Esophagus squamous epithelium (tissue), 5 donors: ENCODE measurements at places on chromosomes 5 and 9.

- DNase-seq = no peak
Measured at GRCh38 chr9:114276908-114277821, 45.7 kb upstream of the ORM1 start.

- no peak for DNase-seq
Measured at GRCh38 chr5:1193591-1193985, 7.8 kb upstream of the SLC6A19 start.

GRCh38 chr5:10306806-10307205, 896 bp downstream of the CMBL start:
- no peak for DNase-seq

- DNase-seq = no peak
Measured at GRCh38 chr9:14260101-14260500, 53.8 kb downstream of the NFIB start.

- DNase-seq = no peak
Measured at GRCh38 chr9:72779614-72780013, 173.2 kb downstream of the ALDH1A1 start.

GRCh38 chr9:76342201-76342600, 52.0 kb downstream of the RFK start:
- no peak for DNase-seq

DNA sequence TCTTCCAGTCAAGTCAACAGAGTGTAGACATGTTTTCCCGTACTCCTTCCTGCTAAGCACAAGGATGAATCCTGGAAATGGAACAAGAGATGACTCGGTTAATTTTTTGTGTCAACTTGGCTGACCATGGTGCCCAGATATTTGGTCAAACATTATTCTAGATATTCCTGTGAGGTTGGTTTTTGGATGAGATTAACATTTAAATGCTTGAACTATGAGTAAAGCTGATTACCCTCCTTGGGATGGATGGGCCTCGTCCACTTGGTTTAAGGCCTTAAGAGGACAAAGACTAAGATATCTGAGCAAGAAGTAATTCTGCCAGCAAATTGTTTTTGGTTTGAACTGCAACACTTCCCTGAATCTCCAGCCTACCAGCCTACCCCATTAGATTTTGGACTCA, 338.1 kb upstream of the MSX2 start:
- DNase-seq = no peak

DNA sequence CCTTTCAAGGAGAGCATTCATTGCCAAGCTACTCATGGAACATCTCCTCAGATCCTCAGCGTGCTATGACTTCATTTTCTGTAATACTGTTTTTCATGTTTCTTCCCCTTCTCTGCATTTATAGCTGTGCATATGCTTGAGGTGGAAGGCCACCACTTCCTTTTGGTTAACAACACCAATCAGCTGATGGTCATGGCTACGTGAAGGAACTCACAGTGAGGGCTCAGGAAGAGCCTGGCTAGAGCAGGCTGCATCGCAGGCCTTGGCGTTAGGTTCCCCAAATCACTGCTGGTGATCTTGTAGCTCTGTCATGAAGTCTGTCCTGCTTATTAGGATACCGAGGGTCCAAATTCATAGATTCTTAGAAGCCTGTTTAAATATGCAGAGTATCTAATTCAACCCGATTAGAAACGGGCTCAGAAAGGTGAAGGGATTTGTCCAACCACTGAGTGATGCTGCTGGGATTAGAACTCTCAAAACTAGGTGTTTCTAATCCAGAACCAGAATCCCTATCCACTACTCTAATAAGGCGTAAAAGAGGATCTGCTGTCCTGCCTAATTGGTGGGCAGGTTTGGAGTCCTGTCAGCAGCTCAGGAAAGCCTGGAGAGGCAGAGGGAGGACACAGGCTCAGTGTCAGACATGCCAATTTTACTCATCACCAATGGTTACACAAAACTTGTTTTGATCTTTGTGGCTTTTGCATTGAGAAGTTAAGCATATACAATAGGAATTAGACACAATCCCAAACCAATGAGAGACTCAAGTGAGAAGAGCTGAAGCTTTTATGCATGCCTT, 7.5 kb downstream of the SYK start:
- DNase-seq = no peak

- no peak for DNase-seq
Measured at GRCh38 chr5:168531987-168532864, 3.1 kb downstream of the FBLL1 start.

DNA sequence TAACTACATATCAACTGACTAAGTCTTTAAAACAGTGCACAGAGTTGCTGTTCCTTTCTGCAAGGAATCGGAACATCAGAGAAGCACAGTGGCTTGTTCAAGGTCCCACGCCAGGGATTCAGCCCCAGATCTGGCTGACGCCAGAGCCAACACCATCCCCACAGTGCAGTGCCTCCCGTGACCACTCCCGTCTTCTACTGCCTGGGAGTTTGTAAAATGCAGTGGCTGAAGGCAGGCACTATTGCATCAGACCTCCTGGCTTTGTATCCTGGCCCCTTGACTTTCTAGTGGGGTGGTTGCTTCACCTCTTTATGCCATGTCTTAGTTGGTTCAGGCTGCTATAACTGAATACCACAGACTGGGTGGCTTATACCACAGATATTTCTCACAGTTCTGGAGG, 131.0 kb downstream of the NSG2 start:
- DNase-seq = no peak

GRCh38 chr5:149731617-149732323, 1.7 kb downstream of the PPARGC1B start:
- DNase-seq = peak; percentile 62

- DNase-seq = no peak
Measured at GRCh38 chr9:14278291-14278721, 35.6 kb downstream of the NFIB start.

DNA sequence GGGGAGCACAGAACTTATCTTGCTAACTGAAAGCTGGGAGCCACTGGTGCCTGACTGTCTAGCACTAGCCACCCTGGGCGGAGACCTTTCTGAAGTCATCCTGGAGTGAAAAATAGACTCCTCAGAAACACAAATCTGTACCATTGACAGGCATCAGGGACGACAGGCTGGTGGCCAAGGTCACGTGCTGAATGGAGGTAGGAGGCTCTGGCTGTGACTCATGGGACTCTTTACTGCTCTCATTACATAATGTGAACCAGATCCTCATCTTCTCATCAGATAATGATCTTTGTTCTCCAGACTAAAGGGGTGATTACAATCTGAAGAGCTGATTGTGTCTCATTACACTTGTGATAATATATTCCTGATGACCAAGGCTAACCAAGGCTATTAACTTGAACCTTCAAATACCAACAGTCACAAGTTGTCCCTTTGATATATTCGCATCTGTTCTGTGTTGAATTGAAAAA, 91.8 kb downstream of the SEMA5A start:
- DNase-seq = no peak

- DNase-seq = no peak
Measured at GRCh38 chr9:69945671-69946141, 97.9 kb upstream of the MAMDC2 start.
